ENCODE measurements at places on chromosomes 16 and 17.

DNA sequence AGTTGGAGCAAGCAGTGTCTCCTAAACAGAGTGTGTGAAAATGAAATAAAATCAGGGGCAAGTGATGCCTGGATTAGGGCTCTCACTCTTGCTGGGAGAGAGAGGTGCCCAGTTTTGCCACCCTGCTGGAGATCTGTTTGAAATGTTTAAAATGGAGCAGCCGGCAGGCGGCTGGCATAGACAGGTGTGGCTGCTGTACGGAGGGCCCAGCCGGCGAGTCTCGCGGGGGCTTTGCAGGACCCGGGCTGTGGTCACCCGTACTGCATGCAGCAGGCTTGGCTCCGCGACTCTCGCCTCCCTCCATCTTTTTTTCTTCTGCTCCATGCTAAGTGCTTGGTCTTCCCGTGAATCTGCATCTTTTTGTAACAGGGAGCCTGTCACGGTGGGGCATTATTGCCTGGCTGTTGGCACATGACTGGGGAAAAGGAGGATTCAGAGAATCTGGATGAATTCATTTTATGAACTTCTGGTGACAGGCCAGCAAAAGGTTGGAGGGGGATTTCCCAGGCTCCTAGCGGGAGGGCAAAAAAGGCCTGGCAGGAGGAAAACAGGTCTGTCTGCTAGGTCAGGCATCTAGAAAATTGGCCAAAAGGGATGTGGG, 1.8 kb downstream of the ZNRF1 start:
- no peak for DNase-seq

DNA sequence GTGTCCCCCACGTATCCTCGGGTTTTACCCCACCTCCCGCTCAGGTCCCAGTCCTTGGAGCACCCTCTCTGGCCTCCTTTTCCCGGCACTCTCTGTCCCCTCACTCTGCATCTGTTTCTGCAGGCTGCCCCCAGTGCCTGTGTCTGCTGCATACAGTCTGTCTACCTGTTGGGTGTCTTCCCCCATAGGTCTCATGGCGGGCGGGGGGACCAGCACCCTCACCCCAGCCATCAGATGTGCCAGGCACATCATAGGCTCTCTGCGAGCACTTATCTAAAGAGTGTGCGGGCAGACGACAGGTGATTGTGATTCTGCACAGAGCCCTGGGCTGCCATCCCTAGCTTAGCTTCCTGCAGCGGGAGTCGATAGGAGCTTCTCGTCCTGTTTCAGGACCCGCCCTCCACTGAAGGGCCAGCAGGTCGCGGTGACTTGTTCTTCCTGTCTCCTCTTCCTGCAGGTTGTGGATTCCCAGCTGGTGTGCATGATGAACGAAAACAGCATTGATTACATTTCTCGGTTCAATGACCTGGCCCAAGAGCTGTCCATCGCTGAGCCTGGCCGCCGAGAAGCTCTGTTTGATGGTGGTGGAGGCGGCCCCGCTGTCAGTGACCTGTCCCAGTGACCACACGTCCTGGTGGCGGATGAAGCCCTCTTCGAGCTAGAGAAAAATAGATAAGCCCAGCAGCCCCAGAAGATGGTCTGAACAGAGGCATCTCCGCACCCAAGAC, 4.5 kb upstream of the JPT2 start:
- DNase-seq: no peak

DNA sequence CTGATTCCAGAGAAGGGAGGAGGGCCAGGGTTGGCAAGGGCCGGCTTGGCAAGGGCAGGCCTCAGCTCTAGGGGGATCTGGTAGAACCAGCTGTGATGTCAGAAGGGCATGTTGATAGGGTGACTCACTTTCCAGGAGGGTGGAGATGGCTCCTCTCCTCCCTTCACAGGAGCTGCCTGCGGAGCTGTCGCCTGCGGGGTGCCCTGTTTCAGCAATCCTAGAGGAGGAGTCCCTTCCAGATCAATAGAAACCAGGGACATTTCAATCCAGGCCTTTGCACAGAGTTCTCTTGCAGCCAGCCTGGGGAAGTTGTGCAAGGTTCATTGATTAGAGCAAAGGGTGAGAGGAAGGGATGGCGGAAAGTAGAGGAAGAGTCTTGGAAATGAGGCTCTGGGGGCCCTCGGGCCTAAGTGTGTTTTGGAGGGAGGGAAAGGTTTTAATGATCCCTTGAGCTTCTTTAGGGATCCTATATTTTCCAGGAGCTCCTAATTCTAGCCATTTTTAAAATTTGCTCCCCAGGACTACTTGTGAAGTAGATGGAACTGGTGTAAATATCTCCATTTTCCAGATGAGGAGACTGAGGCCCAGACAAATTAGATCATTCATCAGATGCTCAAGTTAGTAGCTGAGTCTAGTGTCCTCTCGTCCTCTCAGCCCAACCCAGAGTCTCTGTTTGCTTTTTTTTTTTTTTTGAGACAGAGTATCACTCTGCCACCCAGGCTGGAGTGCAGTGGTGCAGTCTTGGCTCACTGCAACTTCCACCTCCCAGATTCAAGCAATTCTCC, 24.8 kb upstream of the CSNK2A2 start:
- DNase-seq: no peak

- DNase-seq: no peak
These were observed 386.1 kb downstream of the SEC14L1 start for GRCh38 chr17:77526728-77527350.

- DNase-seq: no peak
These were observed 33.2 kb upstream of the ARHGAP23 start for GRCh38 chr17:38395090-38395489.

DNA sequence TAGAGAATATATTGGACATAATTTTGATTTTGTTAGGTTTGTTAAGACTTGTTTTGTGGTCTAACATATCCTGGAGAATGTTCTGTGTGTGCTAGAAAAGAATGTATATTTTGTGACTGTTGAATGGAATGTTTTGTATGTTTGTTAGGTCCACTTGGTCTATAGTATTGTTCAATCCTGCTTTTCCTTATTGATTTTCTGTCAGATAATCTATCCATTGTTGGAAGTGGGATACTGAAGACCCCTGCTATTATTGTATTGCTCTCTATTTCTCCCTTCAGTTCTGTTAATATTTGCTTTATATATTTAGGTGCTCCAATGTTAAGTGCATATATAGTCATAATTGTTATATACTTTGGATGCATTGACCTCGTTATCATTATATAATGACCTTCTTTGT, 33.0 kb upstream of the NKD1 start:
- DNase-seq: no peak

DNA sequence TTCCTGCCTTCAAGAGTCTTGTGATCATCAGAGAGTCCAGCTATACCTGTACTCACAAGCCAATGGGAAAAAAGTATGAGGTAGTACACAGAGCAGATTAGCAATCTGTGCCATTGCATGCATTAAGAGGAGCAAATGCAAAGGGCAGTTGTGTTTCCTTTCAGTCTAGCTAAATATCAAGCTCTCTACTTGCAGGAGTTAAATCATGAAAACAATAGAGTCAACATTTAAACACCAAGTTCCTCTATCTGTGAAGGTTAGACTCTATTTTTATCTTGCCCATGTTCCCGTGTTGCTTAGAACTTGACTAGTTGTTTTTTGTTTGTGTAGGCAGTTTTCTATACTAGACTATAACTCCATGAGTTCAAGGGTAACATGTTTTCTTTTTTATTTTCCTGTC, 4.7 kb upstream of the FAM20A start:
- no peak for DNase-seq

DNA sequence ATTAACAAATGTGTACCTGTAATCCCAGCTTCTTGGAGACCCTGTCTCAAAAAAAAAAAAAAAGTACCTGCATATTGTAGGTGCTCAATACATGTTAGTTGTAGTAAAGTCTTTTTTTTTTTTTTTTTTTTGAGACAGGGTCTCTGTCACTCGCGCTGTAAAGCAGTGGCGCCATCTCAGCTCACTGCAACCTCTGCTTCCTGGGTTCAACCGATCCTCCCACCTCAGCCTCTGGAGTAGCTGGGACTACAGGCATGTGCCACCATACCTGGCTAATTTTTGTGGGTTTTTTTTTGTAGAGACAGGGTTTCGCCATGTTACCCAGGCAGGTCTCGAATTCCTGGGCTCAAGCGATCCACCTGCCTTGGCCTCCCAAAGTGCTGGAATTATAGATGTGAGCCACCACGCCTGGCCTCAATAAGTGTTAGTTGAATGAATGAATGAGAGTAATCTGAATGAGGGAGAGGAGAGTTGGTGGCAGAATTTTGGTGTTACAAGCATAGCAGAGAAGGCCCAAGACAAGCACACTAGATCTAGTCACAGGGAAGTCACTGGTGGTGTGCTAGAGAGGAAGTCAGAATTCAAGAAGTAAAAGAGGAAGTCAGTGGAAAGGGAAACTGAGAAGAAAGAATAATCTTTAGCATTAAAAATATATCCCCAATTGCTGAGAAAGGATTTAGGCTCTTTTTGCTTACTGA, 9.4 kb upstream of the MYL4 start:
- DNase-seq: no peak

DNA sequence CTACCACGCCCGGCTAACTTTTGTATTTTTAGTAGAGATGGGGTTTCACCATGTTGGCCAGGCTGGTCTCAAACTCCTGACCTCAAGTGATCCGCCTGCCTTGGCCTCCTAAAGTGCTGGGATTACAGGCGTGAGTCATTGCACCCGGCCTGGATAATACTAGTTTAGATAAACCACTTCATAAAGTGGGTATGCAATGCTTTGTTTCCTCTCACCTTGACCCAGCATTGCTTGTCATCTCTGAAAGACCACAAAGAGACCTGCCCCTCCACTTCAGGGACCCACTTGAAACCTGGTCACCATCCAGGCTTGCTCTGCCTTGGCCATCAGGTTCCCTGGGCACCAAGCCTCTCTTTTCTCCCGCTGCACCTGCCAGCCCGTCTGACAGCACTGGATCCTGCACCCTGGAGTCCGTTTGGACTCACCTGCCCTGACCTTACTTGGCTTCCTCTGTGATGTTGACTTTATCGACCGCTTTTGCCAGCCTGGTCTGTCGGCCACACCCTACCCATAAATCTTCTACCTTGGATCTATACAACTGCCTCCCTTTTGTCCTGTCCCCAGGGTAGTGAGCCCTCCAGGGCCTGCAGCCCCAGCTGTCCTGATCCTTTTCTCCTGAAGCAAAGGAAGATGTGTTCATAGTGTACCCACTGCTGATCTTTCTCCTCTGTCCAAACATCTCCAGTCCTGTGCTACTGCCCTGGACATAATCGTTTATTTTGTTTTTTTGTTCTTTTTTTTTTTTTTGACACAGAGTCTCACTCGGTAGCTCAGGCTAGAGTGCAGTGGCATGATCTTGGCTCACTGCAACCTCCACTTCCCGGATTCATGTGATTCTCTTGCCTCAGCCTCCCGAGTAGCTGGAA, 12.7 kb upstream of the ZG16 start:
- DNase-seq: no peak

DNA sequence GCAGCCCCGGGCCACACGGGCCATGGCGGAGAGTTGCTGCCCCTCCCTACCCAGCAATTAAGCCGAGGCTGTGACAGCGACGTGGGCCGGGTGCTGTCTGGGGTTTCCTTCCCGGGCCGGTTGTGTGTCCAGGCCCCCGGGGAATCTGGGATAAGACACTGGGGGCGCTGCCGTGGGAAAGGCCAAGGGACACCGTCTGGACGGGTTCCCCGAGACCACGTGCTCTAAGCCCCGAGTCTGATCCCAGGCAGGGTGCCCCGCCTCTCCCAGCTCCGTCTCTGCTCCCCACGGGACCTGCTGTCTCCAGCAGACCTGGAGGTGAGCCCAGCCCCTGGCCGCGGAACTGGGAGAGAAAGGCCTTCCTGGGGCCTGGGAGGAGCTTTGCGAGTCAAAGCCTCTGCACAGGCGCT, 92.2 kb downstream of the IRX3 start:
- DNase-seq: no peak

- DNase-seq: no peak
These were observed 198.0 kb upstream of the MPHOSPH6 start for GRCh38 chr16:82368041-82368440.

DNA sequence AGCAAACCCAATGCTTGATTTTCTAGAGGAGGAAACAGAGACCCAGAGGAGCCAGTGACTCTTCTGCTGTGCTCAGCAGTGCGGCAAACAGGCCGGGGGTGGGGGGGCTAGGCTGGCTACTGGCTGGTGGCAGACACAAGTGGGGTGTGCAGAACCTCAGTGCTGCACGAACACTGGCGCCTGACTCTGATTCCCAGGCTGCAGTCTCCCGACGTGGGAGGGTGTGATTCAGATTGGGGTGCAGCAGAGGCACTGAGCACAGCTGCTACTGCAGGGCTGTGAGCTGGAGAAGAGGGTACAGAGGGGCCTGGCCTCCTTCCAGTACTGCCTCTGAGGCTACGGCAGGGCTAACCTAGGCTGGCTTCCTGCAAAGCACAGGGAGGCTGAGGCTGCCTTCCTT, 8.1 kb downstream of the RPL19 start:
- no peak for DNase-seq

GRCh38 chr16:77437859-77438258, 3.0 kb upstream of the ADAMTS18 start:
- DNase-seq: no peak

- no peak for DNase-seq
These were observed 76.2 kb downstream of the RAB11FIP4 start for GRCh38 chr17:31467502-31468256.

- DNase-seq: no peak
These were observed 512 bp upstream of the ADAMTS18 start for GRCh38 chr16:77435272-77435820.

Data from cortex of kidney (tissue), 1 donor.